ENCODE measurements at places on chromosomes 5 and 9.

- DNase-seq, result no peak
These were observed 93.1 kb upstream of the S1PR3 start for GRCh38 chr9:88898039-88898720.

DNA sequence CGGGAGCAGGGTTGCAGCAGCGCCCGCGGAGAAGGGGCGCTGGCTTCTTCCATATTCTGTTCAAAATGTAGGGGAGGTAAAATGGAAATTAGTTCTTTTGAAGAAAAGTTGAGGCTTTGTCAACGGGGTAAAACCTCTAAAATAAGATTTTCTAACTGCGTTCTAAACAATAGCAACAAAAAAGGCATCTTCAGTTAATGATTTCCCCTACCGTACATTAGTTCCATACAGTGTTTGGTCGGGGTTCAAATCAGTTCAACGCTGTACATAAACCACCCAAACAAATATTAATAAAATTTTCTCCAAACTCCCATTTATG, 343 bp upstream of the FANCC start:
- no peak for DNase-seq

DNA sequence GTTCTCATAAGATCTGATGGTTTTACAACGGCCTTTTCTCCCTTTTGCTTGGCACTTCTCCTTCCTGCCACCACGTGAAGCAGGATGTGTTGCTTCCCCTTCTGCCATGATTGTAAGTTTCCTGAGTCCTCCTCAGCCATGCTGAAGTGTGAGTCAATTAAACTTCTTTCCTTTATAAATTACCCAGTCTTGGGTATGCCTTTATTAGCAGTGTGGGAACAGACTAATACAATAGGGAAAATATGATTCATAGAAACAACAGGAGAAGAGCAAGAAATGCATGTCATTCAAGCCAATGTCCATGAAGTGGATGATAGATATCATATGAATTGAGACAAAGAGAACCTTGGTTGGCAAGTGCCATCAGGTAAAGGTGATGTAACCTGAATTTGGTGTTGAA, 128.3 kb upstream of the HAPLN1 start:
- no peak for DNase-seq

DNA sequence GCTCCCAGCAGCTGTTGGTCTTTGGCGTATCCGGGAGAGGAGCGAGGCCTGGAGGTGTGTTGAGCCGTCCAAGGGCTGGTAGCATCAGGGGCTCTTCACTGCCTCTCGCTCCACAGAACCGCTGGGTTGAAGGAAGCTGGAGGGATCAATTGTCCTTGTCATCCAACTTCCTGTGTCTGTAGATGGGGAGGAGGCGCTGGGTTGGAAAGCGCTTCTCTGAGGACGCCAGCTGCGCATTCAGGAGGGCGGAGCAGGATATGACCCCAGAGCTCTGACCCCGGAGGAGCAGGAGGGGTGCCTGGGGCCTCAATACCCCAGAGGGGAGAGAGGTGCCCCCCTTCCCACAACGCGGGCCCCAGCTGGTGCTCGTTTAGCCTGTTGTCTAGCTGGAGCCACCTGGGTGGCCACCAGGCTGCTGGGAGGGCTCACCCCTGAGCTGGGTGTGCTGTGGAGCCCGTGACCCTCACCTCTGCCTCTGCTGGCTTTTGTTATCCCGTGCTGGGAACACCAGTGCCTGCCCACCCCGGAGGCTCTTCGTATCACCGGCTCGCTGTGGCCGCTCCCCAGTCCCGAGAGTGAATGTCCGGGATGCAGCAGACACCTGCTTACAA, 2.0 kb upstream of the DBH start:
- no peak for DNase-seq

GRCh38 chr5:50564079-50564478, 102.4 kb upstream of the PARP8 start:
- DNase-seq, result peak; percentile 16

DNA sequence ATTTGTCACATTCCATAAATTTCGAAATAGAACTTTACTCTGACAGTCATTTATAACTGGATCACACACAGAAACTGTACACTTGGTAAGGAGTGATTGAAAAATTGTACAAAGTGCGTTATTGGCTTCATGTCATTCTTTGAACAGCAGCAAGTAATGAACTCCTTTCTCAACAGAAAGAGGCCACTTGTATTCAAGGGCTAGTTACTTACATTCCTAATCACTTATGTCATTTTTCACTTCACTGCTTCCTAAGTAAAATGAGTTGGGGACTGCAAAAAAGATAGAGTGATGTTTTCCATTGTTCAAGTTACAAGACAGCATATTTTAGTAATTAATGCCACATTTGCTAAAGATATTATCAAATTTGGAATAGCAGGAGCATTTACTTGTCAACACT, 893.2 kb downstream of the DTWD2 start:
- DNase-seq, result no peak
